Tibial nerve (tissue), 4 donors: ENCODE measurements at places on chromosomes 12 and 14.

DNA sequence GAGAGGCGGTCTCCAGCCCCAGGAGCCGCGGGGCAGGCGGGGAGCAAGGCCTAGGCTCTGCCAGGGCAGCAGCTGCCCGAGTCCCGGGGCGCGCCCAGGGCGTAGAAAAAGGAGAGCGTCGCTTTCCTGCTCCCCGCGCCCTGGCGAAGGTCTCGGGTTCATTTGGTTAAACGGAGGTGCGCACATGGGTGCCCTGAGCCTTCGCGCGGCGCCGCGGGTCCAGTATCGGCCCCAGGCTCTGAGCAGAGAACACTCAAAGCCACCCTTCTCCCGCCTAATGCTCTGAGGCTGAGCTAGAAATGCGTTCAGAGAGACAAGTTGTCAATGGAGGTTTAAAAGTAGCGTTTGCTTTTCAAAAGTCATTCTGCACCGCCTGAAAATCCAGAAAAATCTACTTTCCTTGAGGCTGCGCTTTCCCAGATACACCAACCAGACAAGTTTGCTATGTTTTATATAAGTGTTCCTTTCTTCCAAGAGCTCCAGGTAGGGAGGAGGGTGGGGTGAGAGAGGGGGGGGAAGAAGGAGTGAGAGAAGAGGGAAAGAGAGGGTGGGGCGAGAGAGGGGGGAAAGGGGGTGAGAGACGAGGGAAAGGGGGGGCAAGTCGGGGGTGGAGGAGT, 1.5 kb downstream of the TMEM132C start:
- no peak for DNase-seq

DNA sequence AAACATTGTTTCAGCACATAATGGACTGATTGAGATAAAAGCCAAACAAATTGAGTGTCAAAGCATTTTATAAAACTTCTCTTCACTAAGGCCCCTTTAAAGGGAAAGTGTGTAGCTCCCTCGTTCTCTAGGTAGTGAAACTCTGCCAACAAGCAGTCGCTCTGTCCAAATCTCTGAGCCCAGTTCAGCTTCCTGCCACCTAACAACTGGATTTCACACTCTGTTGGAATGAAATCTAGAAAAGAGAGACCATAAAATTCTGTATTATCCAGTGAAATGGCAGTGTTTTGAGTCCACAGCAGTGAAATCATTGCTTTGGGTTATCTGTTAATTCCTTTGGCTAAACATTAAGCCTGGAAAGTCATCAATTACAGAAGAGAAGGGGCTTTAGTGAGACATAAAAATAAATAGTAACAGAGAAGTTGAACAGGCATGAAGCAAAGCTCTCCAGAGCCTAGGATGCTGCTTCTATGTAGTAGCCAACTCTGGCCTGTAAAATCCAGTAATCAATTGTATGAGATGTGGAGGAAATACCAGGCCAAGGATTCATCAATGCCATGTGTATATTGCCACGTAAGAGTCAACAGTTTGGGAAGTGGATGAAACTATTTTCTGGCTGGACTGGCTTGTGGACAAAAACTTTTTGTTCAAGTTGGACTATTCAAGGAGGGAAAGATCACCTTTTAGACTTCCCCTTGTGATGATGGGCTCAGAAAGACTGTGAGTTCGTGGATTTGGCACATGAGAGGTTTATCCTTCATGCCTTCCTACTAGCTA, 122.5 kb downstream of the WIF1 start:
- DNase-seq = no peak

GRCh38 chr14:69044296-69044695, 65.2 kb upstream of the ACTN1 start:
- DNase-seq = no peak

DNA sequence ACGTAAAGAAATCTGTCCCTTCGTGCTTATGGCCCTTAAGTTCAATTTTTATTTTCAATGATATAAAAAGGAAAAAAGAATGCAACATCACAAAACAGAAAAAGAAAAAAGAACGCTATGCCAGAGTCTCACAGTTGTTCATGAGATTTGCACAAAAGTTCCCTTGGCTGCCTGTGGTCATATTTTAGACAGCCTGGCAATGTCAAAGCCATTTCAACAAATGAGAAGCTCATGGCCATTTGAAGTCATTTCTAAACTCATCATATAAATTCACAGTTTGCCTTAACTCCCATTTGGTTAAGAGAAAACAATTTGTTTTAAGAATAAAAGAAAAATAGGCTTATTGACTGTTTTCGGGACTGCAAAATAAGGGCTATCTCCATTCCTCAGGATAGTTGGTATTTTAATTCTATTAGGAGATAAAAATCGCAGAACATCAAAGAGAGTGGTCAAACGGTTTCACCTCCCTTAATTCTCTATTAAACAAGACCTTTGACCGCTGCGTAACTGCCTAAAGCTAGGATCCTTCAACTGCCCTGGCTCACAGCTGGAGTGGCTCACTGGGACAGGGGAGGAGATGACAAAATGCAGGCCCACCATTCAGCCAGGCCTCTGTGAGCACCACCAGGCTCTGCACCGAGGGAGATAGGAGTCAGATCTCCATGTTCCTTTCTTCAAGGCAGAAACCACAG, 119.2 kb upstream of the DAAM1 start:
- no peak for DNase-seq

GRCh38 chr12:94557746-94558295, 92.5 kb downstream of the TMCC3 start:
- no peak for DNase-seq

DNA sequence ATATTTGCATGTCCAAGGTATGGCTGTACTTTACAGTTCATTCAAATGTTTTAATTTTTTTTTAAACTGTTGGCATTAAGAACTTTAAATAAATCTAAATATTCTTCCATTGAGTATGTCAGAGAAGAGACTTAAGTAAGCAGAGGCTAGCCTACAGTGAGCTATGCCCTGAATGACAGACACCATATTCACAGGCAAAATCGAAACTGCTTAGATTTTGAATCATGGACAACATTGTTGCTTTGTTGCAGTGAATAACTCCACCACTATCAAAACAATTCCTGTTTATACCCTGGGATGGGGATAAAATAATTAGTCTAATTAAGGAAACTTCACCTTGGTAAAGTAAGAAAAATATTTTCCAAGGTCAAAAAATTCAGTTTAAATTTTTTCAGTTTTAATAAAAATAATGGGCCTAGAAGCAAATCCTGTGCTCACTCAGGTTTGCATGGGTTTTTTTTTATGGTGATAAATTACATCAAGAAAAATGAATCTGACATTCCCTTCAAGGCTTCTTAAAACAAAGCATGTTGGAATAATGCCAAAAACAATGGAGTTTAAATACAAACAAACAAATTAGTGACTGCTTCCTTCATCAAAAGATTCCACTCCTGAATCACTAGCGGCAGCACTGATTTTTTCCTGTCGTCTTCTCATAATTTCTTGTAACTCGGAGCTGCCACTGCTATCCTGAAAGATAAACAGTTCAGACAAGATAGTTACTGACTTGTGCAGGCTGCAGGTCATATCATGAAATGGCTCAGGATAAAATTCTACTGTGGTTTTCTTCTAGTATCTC, 168.2 kb downstream of the EPS8 start:
- DNase-seq = no peak
